Activated CD8-positive, alpha-beta memory T cell treated with anti-CD3 and anti-CD28 coated beads, Interleukin-2, amount 10 ng/mL, durations not matched to agents 7 days and 5 days (primary cell): ENCODE measurements at places on chromosomes 6 and 20. TPM values are rescaled to one million over a fixed set of nuclear protein-coding genes. Genes with fewer than 3 reads are reported as not detected.

BHLHE23 gene
- total RNA-seq, result not detected

DNA sequence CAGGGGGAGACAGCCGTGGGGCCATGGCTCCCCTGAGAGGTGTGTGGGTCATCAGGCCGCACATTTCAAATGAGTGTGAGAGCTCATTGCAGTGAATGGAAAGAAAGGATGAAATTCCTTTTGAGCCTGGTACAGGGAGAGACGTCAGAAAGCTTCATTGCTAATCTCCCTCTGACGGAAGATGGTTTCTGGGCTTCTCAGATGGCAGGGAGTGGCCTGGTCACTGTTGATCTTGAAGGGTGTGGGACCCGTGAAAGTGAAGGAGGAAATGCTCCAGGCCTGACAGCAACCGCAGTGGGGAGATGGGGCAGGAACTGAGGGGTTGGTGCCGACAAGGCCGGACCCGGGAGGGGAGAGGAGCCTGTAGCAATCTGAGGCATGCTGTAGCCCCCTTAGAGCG, 127.4 kb downstream of the MYLK4 start:
- peaks cover 49% of the 10 kb centered on the region for H3K27me3 ChIP-seq
- no peaks in the 10 kb centered on the region for H3K36me3 ChIP-seq
- H3K27ac ChIP-seq, result no peak overlapping the region
- H3K4me3 ChIP-seq, result no peak overlapping the region

DNA sequence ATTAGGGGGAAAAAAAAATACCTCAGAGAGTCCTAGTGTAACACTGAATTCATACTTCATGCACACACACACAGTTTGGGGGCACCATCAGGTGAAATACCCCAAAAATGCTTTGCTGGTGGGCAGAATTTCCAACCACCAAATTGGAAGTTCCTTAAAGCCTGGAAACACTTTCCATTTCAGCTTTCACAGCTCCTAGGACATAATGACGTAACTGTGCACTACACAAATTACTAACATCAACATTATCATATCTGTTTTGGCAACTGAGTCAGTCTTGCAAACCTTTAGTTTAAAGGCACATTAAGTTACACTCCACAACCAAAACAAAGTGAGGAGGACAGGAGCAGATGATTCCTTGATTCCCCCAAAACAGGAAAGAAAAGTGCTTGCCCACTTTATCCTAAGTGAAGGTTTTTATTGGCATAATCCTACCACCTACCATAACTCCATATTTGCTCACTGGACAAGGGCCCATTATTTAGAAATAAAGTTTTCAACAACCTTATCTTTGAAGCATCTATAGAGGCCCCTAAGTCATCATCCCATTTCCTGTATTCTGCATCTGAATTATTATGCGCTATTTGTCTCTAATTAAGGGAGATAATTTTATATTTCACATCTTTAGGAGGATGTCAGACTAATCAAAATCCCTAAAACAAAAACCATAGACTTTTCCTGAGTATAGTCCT, 3.4 kb downstream of the MBOAT1 start:
- H3K4me3 ChIP-seq, result no peak overlapping the region
- no peak overlapping the region for H3K27ac ChIP-seq
- no peaks in the 10 kb centered on the region for H3K27me3 ChIP-seq
- H3K4me1 ChIP-seq, result peaks cover 84% of the 10 kb centered on the region
- peaks cover 12% of the 10 kb centered on the region for H3K36me3 ChIP-seq

GRCh38 chr6:39294133-39294532, 20.1 kb downstream of the KCNK17 start:
- H3K4me1 ChIP-seq, result peaks cover 9% of the 10 kb centered on the region
- no peak overlapping the region for H3K4me3 ChIP-seq
- no peak overlapping the region for H3K27ac ChIP-seq
- H3K36me3 ChIP-seq, result no peaks in the 10 kb centered on the region

- H3K4me1 ChIP-seq, result no peaks in the 10 kb centered on the region
- H3K27me3 ChIP-seq, result no peaks in the 10 kb centered on the region
- no peaks in the 10 kb centered on the region for H3K36me3 ChIP-seq
- no peak overlapping the region for H3K4me3 ChIP-seq
- DNase-seq, result no peak
These were observed 48.5 kb upstream of the SSTR4 start for GRCh38 chr20:22986601-22987000.
